ENCODE measurements at places on chromosomes 6 and 20. TPM values are rescaled to one million over a fixed set of nuclear protein-coding genes. Genes with fewer than 3 reads are reported as not detected.

Gene IL17F
- not detected for total RNA-seq

Gene MARCKS
- total RNA-seq: 31.2 TPM

Gene MUC22
- total RNA-seq: not detected

Gene VGLL2
- total RNA-seq: not detected

Gene BHLHE23
- not detected for total RNA-seq

Gene CSE1L
- total RNA-seq: 39.3 TPM

Gene ECHDC1
- 50.5 TPM for total RNA-seq

Gene TEAD3
- 82.2 TPM for total RNA-seq

Gene SLCO4A1
- total RNA-seq: 32.8 TPM

Gene SIRPB1
- total RNA-seq: 2.3 TPM

Gene MTFR2
- 1.7 TPM for total RNA-seq

Gene SYCP2
- 0.52 TPM for total RNA-seq

Gene BEND3
- total RNA-seq: 1.7 TPM

DNA sequence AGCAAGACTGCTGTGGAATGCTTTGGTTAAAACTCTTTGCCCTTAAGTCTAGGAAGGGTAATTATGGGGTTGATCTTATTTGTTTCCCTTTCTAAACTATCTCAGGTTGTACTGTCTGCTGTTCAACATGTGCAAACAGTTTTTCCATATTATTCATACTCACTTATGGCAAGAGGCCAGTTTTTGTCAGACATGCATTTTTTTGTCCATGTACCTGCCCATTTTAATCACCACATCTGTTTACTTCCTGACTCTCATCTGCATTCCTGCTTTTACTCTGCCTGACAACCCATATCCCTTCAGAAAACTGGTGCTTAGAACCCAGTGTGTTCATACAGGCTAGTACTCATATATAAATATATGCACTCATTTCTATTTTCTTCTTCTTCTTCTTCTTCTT lies 80.3 kb downstream of the LPA start:
- DNase-seq: no peak

DNA sequence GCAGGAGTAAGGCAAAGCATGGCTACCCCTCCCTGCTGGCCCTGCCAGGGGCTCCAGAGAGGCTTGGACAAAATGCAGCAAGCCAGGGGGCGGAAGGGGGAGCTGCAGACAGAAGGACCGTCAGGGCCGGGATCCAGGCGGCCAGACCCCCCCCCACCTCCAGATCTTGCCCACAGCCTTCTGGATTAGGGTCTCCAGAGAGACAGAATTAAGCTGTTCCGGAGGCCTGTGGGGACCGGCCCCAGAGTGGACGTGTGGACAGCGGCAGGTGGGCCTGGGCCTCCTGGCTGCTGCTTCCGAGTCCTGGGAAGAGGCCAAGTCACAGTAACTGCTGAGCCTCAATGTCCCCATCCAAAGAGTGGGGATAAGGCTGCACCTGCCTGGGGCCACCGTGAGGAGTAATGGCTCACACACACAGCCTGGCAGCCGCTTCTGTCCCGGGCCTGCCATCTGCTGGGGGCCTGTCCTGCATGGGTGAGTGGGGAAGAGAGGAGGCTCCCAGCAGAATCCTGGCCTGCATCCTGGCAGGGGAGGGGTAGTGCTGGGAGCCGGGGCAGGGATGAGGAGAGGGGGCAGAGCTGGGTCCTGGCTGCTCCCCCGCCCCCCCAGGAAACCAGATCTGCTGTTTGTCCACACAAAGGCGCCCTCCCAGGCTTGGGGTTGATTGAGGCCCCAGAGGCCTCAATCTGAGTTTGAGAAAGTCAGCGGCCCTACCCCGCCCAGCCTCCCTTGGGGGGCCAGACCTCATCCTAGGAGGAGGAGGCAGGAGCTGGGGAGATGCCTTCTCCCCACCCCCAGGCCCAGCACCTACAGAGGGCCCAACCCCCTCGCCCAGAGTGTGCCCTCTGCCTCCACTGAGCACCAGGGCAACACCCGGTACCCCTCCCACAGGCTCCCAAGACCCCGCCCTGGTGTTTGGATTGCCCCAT lies 3.9 kb downstream of the LAMA5 start:
- DNase-seq: no peak

DNA sequence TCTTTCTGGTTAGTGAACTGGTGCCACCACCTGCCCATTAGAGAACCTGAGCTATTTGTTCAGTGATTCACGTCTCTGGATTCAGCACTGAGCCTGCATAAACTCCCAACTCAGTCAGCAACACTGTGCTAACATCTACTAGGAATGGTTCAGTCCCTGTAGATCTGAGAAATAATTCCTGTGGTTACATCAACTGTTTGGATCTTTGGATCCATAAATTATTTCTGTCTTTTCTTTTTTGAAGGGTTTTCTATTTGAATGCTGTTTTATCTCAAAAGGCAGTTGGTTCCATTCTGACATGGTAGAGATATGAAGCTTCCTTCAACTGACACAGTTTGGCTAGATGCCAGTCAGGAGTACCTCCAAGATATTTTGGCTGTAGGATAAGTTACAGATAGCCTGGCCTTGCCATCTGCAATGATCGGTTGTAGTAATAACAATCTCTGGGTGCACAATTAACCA lies 125.9 kb downstream of the TRMT11 start:
- DNase-seq: no peak

DNA sequence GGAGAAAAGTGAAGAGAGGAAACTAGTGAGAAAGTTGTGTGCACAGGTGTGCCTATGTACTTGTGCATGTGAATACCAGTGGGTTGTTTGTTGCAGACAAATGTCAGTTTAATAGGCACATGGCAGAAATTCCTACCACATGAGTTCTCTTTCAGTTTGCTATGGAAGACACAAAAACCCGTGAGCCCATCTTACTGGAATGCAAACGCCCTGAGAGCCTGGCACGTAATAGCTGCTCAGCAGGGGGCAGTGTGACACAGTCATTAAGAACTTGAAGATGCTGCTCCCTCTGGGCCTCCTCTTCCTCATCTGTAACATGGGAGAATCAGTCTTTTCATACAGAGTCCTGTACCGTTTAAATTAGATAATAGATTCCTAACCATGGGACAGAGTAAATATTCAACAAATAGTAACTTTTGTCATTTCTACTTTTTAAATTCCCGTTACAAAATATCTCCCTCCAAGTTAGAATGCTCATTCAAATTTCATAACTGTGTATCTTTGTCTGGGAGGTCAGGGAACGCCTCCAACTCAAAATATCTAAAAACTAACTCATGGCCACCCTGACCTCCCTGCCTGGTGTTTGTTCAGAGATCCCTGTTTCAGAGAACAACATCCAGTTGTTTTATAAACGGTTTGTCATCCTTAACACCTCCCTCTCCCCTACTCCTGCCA lies 802.9 kb downstream of the MAFB start:
- DNase-seq: no peak

DNA sequence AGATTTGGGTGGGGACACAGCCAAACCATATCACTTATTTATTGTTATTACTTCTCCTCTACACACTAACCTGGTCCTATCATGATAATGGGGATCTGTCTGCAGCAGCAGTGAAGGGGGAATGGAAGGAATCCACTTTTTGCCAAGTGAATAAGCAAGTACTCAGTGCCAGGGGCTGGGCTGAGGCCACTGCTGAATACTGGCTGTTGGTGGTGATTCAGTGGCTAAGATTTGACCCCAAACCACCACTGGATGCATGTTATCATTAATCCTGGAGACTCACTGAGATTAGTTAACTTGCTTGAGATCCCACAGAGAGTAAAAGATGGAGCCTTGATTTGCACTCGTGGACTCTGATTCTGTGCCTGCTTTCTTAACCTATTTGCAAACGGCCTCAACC lies 127.7 kb downstream of the TSHZ2 start:
- no peak for DNase-seq

- DNase-seq: no peak
These were observed 1546.3 kb downstream of the HACE1 start for GRCh38 chr6:103313432-103313831.

- peak; percentile 68 for DNase-seq
These were observed 97.1 kb downstream of the PXDC1 start for GRCh38 chr6:3654436-3654835.

GRCh38 chr20:57449398-57450354 lies 58.5 kb downstream of the RBM38 start:
- DNase-seq: no peak

GRCh38 chr20:47400685-47401084 lies 44.2 kb upstream of the ZMYND8 start:
- DNase-seq: no peak

DNA sequence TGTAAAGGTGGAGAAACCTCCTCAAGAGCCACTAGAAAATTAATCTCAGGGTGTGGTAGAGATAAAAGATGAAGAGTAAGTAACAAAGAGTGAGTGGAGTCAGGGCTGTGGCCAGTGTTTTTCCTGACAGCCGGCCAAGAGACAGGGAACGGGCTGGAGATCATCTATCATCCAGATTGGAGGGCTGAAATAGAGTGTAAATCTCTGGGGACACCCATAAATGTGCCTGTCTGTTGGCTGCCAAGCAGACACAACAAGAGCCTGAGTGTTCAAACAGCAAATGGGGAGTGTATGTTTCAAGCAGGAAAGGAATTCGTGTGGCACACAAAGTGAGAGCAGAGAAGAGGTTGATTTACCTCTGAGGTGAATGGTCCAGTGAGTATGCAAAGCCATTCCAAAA lies 326.4 kb upstream of the KHDRBS2 start:
- DNase-seq: no peak

- DNase-seq: no peak
These were observed 395.4 kb downstream of the ARHGAP18 start for GRCh38 chr6:129314575-129314974.

DNA sequence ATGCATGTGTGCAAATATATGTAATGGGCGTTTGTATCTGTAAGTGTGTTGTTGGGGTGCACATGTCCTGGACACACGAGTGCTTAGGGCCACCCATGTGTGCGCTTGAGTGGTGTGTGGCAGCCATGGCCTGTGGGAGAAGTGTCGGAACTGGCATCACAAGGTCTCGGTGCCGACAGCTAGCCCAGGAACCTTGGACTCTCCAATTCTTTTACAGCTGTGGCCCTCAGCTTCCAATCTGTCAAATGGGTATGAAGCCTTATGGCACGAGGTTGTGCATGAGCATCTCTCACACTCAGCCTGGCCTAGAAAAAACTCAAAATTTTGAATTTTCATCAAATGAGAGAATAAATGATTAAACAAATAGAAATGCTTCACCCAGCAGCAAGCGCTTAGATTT lies 42.0 kb downstream of the SPDEF start:
- DNase-seq: no peak

GRCh38 chr6:51024126-51024525 lies 205.5 kb downstream of the TFAP2B start:
- no peak for DNase-seq

- no peak for DNase-seq
These were observed 108.8 kb upstream of the SYNCRIP start for GRCh38 chr6:85751374-85752055.

DNA sequence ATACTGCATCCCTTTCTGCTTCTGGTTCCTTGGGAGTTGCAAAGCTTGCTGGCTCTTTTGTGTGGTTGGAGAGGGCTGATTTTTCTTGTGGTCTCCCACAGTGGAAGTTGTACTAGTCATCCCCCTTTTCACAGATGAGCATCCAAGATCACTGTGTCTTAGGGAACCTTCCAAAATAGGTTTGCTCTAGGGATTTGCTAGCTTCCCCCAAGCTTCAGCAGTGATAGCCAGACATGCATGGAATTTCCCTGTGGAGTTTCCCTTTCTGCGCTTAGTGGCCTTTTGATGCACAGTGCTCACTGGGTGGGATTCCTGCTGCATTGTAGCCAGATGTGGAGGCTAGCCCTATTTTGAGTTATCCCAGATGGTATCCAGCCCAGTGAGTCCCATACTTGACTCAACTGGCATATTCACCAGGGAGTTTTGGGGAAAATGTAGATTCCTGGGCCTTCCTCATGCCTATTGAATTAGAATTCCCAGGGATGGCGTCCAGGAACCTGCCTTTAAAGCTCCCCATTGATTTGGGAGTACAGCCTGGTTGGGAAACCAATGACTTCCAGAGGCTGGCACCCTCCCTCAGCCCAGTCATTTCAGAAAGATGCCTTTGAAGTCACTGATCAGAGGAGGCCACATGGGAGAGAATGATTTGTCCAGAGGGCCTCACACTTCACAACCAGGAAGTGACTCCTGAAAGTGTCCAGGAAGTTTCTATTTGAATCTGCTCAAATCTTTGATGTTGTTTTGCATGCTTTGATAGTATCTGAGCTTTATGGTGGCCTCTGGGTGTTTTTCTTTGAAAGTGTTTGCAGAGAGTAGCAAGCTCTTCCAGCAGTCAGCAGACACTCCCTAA lies 25.9 kb downstream of the PPARD start:
- no peak for DNase-seq

DNA sequence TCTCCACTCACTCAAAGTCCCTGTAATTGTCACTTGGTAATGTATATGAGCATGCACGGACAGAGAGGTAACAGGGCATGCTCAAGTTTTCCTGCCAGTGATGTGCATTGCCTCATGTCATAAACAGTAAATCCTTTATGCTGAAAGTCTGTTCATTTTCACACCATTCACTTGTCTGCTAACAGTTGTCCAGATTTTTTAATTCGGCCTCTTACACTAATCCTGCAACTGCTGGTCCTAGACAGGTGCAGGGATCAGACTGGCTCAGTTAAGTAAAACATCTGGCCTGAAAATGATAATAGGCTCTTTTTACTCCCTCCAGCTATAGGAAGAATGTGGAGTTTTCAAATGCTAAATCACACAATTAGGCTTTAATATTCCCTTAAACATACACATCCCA lies 185.4 kb upstream of the VGLL2 start:
- no peak for DNase-seq

- DNase-seq: no peak
These were observed 104.7 kb upstream of the RIN2 start for GRCh38 chr20:19653327-19653726.

- no peak for DNase-seq
These were observed 105.2 kb downstream of the MAP7 start for GRCh38 chr6:136445063-136445462.

GRCh38 chr6:113451049-113451448 lies 406.1 kb upstream of the MARCKS start:
- no peak for DNase-seq

DNA sequence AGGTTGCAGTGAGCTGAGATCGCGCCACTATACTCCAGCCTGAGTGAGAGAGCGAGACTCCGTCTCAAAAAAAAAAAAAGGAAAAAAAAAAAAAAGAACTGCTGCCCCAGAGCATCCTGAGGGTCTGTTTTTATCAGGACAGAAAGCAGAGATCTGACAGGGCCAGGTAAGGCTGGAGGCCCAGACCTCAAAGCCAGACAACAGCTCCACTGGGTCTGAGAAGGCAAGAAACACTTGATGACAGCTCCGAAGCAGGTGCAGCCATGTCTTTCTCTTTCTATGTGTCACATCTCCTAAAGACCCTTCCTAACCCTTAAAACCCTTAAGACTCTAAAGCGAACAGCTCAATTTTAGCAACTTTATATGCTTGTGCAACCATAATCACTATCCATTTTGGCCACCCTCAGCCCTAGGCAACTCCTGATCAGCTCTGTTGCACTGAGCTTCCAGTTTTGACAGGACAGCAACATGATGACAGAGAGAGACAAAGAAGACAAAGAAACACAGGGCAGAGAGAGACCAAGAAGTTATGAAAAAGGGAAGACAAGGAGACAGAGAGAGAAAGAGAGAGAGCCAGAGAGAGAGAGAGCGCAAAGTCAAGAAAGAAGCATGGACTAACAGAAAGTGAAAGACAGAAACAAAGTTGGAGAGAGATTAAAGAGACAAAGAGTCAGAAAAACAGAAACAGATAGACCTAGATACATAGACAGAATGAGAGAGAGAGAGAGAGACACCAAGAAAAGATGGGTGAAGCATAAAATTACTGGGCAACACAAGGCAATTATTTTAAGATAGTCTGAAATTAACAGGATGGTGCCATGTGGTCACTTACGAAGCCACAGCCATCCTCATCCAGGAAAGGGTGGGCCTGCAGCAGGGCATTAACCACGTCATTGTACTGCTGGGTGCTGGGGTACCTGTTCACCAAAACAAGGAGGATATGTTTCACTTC lies 39.2 kb downstream of the SAMD3 start:
- no peak for DNase-seq
